ENCODE measurements at places on chromosomes 2 and 18. TPM values are rescaled to one million over a fixed set of nuclear protein-coding genes. Genes with fewer than 3 reads are reported as not detected.

DNA sequence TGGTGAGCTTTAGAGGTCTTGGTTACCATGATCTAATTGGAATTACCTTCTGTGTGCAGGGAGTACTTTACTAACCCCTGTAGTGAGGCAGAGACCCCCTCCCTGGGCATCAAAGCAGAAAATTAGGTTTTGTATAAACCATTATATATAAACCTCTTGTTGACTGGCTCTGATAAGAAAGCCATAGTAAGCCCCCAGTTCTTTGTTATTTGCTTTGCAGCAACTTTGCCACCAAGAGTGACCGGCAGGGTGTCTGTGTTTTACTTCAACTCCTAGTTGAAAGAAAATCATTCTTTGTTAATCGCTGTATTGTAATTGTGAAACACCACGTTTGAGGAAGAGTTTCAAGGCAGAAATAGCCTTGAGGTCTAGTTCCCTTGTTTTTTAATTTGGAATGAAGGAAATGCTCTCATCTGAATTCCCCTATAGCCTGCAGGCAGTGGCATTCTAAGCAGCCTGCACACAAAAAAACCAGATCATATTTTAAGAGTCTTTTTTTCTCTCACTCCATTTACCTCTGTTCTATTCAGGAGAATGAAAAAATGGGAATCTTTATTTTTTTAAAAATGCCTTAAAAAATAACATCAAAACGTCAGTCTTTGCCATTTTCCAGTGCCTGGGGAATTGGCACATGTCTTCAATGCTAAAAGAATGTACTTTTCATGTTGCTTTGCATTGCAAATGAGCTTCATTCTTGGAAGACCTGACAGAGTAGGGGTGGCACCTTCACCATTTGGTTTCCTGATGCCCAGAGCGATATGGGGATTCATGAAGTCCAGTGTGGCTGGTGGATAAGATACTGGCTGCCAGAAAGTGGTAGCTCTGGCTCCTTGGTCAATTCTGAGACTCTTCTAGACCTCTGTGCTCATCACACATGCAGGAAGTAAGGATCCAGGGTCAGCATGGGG, 338.1 kb downstream of the SLC4A3 start:
- no peaks in the 10 kb centered on the region for H3K36me3 ChIP-seq
- H3K27me3 ChIP-seq = peaks cover 11% of the 10 kb centered on the region
- H3K4me3 ChIP-seq = peak overlapping the region; percentile 11
- H3K27ac ChIP-seq = no peak overlapping the region

DNA sequence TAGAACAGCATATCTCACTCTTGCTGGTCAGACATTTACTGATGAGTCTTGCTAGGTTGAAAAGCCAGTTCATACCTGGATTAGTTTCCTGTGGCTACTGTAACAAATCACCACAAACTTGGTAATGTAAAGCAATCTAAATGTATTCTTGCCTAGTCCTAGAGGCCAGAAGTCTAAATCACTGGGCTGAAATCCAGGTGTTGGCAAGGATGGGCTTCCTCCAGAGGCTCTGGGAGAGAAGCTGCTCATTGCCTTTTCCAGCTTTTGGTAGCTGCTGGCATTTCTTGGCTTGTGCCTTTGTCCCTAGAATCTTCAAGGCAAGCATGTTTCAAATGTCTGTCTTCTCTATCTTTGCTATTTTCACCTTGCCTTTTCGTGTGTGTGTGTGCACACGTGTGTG, 62.3 kb upstream of the MAP4K3 start:
- no peaks in the 10 kb centered on the region for H3K27me3 ChIP-seq
- no peak overlapping the region for H3K27ac ChIP-seq
- no peak overlapping the region for H3K4me3 ChIP-seq
- no peaks in the 10 kb centered on the region for H3K36me3 ChIP-seq
- no peak for DNase-seq

GRCh38 chr18:50044402-50044801, 150.5 kb downstream of the MYO5B start:
- no peak overlapping the region for H3K4me3 ChIP-seq
- DNase-seq = peak; percentile 35
- H3K27me3 ChIP-seq = no peaks in the 10 kb centered on the region

DNA sequence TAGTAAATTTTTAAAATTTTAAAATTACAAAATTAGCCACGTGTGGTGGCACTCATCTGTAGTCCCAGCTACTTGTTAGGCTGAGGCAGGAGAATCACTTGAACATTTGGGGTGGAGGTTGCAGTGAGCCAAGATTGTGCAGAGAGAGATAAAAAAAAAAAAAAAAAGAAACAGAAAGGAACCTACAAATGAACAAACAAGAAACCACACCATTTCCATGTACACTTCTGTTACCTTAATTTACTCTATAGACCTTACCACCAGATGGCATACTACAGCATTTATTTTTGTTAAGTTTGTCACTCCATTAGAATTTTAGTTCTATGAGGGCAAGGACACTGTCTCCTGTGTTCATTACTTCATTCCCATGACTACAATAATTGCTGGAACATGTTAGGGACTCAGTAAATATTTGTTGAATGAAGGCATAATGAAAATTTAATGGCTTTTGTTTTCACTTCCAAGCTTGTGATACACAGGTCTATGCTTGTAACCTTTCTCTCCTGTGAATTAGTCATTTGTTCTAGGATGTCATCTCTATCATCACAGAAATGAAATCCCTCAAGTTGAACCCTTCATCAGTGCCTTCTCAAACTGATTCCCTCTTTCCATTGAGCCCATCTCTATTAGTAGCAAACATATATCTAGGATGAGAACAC, 76.0 kb downstream of the ARHGAP15 start:
- no peak overlapping the region for H3K4me3 ChIP-seq
- H3K4me1 ChIP-seq = no peaks in the 10 kb centered on the region
- H3K27ac ChIP-seq = no peak overlapping the region

GRCh38 chr2:106978647-106979046, 92.7 kb upstream of the ST6GAL2 start:
- no peaks in the 10 kb centered on the region for H3K27me3 ChIP-seq
- H3K4me3 ChIP-seq = no peak overlapping the region
- DNase-seq = no peak
- H3K4me1 ChIP-seq = no peaks in the 10 kb centered on the region
- H3K36me3 ChIP-seq = no peaks in the 10 kb centered on the region

- H3K27ac ChIP-seq = no peak overlapping the region
- no peak for DNase-seq
- H3K4me3 ChIP-seq = no peak overlapping the region
- H3K4me1 ChIP-seq = peaks cover 6% of the 10 kb centered on the region
Measured at GRCh38 chr2:66127656-66128055, 307.3 kb upstream of the MEIS1 start.

- H3K36me3 ChIP-seq = peaks cover 2% of the 10 kb centered on the region
- H3K4me1 ChIP-seq = peaks cover 15% of the 10 kb centered on the region
- DNase-seq = no peak
- H3K4me3 ChIP-seq = no peak overlapping the region
- no peaks in the 10 kb centered on the region for H3K27me3 ChIP-seq
Measured at GRCh38 chr2:47558768-47559684, 156.1 kb downstream of the MSH2 start.

GRCh38 chr2:106863387-106863786, 22.6 kb downstream of the ST6GAL2 start:
- DNase-seq = no peak
- no peaks in the 10 kb centered on the region for H3K4me1 ChIP-seq
- no peaks in the 10 kb centered on the region for H3K27me3 ChIP-seq
- H3K27ac ChIP-seq = no peak overlapping the region
- H3K4me3 ChIP-seq = no peak overlapping the region
- H3K36me3 ChIP-seq = peaks cover 10% of the 10 kb centered on the region

- no peaks in the 10 kb centered on the region for H3K27me3 ChIP-seq
- no peaks in the 10 kb centered on the region for H3K36me3 ChIP-seq
- no peak overlapping the region for H3K27ac ChIP-seq
- DNase-seq = no peak
Measured at GRCh38 chr2:222214885-222215284, 83.9 kb downstream of the PAX3 start.

GRCh38 chr2:3759331-3759730, 56.0 kb downstream of the DCDC2C start:
- no peak overlapping the region for H3K27ac ChIP-seq
- no peaks in the 10 kb centered on the region for H3K4me1 ChIP-seq
- H3K36me3 ChIP-seq = no peaks in the 10 kb centered on the region
- no peaks in the 10 kb centered on the region for H3K27me3 ChIP-seq

DNA sequence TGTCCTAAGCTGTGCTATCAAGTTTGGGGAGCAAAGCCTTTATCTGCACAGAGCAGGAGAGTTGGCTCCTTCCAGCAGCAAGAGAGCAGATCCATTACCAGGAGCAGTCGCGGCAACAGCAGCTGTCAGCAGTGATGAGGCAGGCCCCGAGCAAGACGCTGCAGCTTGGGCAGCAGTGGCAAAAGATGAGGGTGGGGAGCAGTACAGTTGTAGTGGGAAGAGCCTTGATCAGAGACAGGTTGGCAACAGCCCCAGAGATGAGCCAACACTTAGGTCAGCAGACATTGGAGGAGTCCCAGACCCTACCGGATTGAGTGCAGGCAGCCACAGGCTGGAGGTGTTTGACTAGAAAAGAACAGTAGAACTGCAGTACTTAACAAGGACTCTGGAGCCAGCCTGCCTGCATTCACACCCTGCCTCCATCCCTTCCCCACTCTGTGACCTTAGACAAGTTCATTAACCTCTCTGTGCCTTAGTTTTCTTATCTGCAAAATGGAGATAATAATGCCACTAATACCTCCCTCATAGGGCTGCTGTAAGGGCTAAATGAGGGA, 117.1 kb upstream of the SERTAD2 start:
- H3K27me3 ChIP-seq = peaks cover 8% of the 10 kb centered on the region
- H3K27ac ChIP-seq = no peak overlapping the region
- H3K36me3 ChIP-seq = no peaks in the 10 kb centered on the region
- DNase-seq = no peak
- H3K4me1 ChIP-seq = no peaks in the 10 kb centered on the region

- DNase-seq = peak; percentile 72
- no peaks in the 10 kb centered on the region for H3K4me1 ChIP-seq
- no peaks in the 10 kb centered on the region for H3K27me3 ChIP-seq
- no peak overlapping the region for H3K27ac ChIP-seq
Measured at GRCh38 chr2:164504253-164504652, 117.0 kb downstream of the GRB14 start.

DNA sequence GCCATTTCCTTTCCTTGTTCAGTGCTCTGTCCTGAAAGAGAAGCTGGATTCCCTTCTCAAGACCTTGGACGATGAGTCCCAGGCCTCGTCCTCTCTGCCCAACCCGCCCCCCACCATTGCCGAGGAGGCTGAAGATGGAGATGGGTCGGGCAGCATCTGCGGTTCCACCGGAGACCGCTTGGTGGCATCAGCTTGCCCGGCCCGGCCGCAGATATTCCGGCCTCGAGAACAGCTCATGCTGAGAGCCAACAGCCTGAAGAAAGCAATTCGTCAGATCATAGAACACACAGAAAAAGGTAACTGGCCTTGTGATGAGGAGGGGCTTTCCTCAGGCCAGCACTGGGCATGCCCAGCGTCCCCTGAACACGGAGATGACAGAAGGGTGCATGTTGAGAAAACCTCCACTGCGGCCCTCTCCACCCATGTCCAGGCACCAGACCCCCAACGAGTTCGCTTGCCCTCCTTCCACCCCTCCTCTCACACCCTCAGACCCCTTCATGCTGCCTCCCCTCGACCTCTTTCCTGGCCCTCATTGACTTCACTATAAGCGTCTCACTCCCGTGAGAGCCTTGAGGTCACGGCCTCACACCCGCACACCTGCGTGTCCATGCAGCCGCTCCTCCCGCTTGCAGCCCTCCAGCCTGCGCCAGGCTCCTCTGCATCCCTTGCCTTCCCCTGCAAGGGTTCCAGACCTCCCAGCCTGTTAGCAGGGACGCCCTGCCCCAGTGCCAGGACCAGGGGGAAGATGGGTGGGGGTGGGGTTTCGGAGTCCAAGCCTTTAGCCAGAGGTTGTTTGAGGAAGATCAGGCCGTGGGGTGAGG, 95.0 kb downstream of the DGKD start:
- H3K4me3 ChIP-seq = no peak overlapping the region
- H3K27ac ChIP-seq = no peak overlapping the region
- DNase-seq = peak; percentile 84
- no peaks in the 10 kb centered on the region for H3K27me3 ChIP-seq

DNA sequence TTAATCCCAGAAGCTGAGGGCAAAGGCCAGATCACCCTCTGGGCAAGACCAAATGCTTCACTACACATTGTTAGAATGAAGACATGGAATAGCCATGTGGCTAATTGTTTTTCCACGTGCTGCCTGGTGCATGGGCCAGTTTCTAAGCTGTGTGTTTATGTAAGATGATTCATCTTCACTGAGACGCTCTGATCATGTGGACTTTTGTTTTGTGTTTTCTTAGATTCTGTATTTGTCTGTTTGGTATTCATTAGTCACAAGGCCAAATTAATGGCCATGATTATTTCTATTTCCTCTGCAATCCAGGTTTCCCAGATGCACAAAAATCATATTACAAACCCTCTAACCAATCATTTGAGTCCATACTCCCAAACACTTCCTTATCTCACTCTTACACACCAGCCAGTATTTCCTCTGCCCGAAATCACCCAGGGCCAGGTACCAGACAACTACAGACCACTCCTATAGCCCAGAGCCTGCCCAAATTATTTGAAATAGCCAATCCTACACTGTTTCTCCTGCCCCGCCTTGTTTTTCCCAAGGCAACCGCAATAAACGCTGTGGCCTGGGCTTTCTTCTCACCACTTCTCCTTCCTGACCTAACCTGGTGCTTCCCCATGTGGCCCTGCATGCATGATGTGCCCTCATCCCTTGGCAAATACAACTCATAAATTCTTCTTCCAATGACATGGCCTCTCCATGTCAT, 94.2 kb upstream of the SP3 start:
- H3K4me3 ChIP-seq = no peak overlapping the region
- no peaks in the 10 kb centered on the region for H3K27me3 ChIP-seq
- no peaks in the 10 kb centered on the region for H3K4me1 ChIP-seq
- no peak for DNase-seq
- no peak overlapping the region for H3K27ac ChIP-seq

DNA sequence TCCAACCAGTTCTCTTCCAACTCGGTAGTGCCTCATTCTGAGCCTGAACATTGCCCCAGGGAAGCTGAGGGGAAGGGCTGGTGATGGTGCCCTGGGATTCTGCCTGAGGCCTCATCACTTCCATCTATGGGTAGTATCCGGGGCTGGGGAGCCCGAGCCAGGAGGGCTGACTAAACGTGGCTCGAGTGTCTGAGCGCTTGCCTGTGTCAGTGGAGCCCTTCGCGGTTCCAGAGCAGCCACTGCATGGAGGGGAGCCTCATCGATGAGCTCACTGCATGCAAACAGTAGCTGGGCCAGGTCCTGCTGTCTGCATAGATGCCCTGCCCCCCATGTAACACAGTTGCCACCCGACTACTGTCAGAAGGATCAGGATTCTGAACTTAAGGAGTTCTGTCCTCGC, 129.3 kb downstream of the GLI2 start:
- no peak overlapping the region for H3K4me3 ChIP-seq
- H3K27ac ChIP-seq = no peak overlapping the region
- H3K36me3 ChIP-seq = 0 out of 2 replicates have a peak, but pooled peaks cover 3% of the 10 kb centered on the region
- DNase-seq = no peak
- no peaks in the 10 kb centered on the region for H3K27me3 ChIP-seq
- H3K4me1 ChIP-seq = peaks cover 8% of the 10 kb centered on the region

- no peaks in the 10 kb centered on the region for H3K4me1 ChIP-seq
- DNase-seq = no peak
- H3K27me3 ChIP-seq = no peaks in the 10 kb centered on the region
- no peaks in the 10 kb centered on the region for H3K36me3 ChIP-seq
Measured at GRCh38 chr18:33404244-33404873, 36.2 kb downstream of the CCDC178 start.

- H3K4me3 ChIP-seq = peak within 1 kb of the TSS; percentile 82
- peaks cover 2% of the 10 kb centered on the region for H3K27me3 ChIP-seq
- no peaks in the 10 kb centered on the region for H3K4me1 ChIP-seq
- peak; percentile 54 for DNase-seq
- no peaks in the 10 kb centered on the region for H3K36me3 ChIP-seq
- no peak within 1 kb of the TSS for H3K27ac ChIP-seq
Measured at GRCh38 chr2:107986278-107987217, at the start of gene SLC5A7. TSS of gene SLC5A7 (plus strand) at chr2:107986524. CDS start at chr2:107988156, 1,632 bp downstream.

The CDH2 gene
- total RNA-seq = 36.2 TPM

The SNX17 gene
- total RNA-seq = 81.1 TPM

The C1QL2 gene
- total RNA-seq = 0.81 TPM

The ZNF385B gene
- total RNA-seq = 3.0 TPM

The COLEC11 gene
- not detected for total RNA-seq

Data from H9 (cell line).